ENCODE measurements at places on chromosomes 7 and 10. TPM values are rescaled to one million over a fixed set of nuclear protein-coding genes. Genes with fewer than 3 reads are reported as not detected.
A peak's percentile ranks its signal among the peaks of the same experiment; 100 is the strongest.

DNA sequence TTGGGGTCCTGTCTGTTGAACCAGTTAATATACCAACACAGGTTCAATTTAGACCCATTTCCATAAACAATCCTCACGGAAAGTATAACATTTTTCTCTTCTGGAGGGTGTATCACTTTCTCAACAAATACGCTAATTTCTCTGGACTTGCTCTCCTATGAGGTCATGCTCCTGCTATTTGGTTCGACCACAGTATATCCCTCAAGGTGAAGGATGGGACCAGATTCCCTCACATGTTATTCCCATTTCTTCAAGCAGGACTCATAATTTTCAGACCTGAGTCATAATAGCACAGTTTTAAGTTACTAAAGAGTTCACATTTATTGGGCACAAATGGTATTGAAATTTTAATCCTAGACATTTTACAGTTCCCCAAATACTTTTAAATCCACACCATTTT is 57.2 kb downstream of the ADAM12 start:
- DNase-seq: no peak

- DNase-seq: no peak
These were observed 126.4 kb downstream of the ARHGAP22 start for GRCh38 chr10:48478469-48478868.

GRCh38 chr7:19305698-19306097 is 160.5 kb upstream of the FERD3L start:
- no peak for DNase-seq

- DNase-seq: no peak
These were observed 7.1 kb upstream of the TBX20 start for GRCh38 chr7:35261041-35261440.

The PRR15 gene
- total RNA-seq: not detected

DNA sequence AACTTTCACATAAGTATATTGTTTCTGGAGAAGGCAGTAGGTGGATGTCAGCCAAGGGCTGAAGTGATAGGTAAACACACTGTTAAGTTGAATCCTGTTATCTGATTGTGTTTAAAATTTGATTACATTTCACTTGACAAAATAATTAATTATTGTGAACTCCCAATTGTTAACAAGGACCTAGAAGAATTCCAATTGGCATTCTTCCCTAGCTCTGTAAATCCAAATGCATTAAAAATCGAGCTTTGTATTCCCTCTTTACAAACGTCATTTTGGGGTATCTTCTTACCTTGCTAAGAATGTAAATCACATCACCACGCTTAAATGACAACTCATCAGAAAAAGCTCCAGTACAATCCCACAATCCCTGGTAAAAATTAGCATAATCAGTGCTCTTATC is 179.9 kb downstream of the SKAP2 start:
- no peak for DNase-seq

The C7orf33 gene
- total RNA-seq: not detected

The TEX47 gene
- total RNA-seq: not detected

DNA sequence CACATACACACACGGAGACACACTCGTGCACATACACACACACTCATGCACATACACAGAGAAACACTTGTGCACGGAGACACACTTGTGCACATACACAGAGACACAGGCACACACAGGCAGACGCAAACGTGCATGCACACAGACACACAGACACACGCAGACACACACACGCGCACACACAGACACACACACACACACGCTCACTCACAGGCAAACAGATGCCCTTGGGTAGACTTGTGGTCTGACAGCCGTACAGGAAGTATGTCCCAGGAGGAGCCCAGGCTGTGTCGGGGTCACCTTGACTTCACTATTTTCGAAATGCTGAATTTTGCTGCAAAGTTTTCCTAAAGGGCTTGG is 538.0 kb downstream of the DNAJB6 start:
- peak; percentile 22 for DNase-seq

DNA sequence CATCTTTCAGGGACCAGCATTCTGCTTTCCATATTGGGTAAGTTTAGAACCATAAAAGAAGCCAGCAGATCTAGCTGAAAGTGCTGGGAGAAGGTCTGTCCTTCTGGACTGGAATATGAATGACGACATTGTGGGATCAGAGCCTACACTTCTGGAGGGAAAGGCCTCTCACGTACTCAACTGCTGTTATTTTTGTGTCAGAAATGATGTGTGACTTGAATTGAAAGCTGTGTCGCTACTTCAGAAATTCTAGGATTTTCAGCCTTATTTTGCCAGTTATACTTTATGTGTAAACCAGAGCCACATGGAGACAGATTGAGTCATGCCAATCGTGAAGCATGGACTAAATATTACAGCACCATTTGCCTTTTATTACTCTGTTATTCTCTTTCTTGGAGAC is 231.0 kb downstream of the KIAA1217 start:
- DNase-seq: no peak
